Foreskin fibroblast (primary cell): ENCODE measurements at places on chromosomes 6 and 20.

- DNase-seq: peak; percentile 21
Observed at GRCh38 chr20:54545676-54546358, 70.4 kb downstream of the DOK5 start.

GRCh38 chr6:142945049-142945445 is at the start of gene HIVEP2:
Gene HIVEP2 (minus strand): TSS chr6:142945176. CDS start chr6:142774738, 170,438 bp downstream.
- peak; percentile 85 for DNase-seq

DNA sequence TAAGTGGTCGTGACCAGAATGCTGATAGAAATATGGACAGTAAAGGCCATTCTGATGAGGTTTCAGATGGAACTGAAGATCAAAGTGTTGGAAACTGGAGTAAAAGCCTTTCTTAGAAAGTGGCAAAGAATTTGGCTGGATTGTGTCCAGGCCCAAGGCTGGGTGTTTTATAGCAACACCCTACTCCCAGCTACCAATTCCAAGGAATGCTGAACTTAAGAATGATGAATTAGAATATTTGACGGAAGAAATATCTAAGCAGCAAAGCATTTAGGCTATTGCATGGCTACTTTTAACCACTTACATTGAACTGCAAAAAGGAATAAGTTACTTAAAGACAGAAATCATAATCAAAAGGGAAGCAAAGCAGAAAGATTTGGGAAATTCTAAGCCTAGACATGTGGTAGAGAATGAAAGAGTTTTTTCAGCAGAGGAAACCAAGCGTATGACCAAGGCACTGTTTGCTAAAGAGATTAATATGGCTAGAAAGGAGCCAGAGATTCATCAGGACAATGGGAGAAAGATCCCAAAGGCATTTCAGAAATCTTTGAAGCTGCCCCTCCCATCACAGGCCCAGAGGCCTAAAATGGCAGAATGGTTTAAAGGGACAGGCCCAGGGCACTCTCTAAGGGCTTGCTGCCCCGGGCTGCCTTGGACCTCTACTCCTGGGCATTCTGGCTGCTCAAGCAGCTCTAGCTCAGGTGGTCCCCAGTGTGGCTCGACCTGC is 25.8 kb downstream of the SDHAF4 start:
- DNase-seq: no peak

DNA sequence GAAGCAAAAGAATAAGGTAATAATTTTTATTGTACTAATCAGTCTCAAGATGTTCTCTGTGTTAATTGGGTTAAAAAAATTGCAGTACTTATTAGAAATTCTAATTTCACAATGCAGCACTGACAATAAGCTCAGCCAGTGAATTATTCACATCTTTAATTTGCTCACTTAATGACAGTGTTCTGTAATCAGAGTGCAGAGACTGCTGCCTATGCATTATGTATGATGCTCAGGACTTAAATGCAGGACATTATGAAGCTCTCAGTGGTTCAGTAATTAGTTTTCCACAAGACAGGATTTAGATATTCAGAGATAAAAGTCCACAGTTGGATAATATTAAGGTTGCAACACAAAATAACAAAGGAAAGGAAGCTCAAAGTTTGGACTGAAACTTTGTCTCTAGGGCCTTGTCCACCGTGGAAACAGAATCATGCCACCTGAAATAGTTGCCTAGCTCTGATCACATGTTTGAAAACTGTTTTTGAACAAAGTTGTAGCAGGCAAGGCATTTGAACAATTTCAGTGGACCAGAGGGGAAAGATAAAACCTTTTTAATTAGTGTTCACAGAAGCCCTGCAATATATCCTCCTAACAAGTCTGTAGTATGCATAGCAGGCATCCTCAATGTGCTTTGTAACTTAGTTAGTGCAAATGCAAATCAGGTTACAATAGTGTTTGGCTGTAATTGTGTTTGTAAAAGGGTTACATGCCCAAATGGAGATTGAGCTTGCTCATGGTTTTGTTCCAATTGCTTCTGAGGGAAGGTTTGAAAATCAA is 23.7 kb upstream of the MMS22L start:
- DNase-seq: no peak

DNA sequence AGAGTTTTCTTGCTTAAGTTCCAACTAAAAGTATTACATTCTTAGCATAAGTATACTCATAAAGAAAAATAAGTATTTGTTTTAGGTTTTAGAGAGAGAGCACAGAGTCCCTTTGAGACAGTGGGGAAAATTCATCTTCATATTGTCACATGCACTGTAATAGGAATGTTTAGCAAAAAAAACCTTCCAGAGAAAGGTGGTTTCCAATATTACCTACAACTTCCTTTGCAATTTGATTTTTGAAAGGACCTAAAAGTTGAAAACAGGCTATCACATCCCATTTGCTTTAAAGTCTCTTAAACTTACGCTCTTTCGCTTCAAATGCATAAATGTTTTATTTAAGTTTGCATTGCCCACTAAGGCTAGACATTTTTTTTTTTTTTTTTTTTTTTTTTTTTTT is 86.4 kb downstream of the OPRM1 start:
- no peak for DNase-seq

DNA sequence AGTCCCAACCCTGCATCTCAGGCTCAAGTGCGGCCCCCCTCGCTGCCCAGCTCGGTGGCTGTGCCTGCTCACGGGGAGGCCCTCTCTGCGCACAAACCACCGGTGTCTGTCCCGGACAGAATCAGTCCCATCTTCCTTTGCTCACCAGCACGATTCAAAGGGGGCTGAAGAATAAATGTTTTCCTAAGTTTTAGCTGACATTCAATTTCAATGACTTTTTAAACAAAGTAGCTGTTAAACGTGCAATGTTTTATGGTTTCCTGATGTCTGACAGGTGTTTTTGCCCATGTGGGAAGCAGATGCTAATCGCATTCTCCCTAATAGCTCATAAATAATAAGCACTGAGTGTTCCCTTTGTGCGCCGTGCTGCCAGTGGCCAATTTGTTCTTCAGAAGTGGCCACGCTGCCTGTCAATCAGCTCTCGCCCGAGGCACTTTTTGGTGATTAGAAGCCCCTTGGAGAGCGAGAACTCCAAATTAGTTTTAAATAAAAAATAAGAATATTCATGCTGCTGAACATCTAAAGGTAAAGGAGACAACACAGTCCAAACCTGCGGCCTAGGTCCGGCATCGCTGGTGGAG is 26.3 kb downstream of the BHLHE23 start:
- DNase-seq: peak; percentile 19

- no peak for DNase-seq
Observed at GRCh38 chr20:59561228-59561605, 43.1 kb upstream of the PHACTR3 start.

DNA sequence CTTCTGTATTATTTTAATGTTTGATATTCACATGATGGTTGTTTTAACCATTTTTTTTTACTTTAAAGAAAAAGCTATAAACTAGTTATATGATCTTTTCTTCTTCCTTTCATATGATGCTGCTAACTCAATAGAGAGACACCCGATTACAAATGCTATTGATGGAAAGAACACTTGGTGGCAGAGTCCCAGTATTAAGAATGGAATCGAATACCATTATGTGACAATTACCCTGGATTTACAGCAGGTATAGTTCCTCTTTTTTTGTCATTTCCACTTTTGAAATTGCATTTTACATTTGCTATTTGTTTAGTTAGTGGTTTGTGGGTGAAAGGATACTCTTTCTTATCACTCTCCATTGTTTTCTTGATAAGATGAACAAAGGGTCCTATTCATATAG is 176.7 kb downstream of the LAMA2 start:
- no peak for DNase-seq

DNA sequence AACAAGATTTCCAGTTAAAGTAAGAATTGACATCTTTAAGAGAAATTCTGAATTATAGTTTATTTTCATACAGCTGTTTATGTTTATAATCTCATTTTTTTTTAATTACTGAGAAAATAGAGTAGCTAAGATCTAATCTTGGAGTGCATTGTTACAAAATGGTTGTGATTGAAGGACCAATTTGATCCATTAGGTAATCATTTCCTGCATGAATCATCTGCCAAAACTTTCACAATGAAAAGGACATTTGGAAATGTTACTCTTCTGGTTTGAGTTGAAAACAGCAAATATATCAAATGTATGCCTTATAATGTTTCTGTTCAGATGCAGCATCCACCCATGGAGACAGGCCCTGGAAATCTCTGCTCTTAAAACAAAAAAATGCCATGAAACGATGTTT is 19.0 kb downstream of the TUBB2A start:
- DNase-seq: peak; percentile 63

GRCh38 chr20:34945315-34946077 is 10.1 kb downstream of the GSS start:
- DNase-seq: no peak

DNA sequence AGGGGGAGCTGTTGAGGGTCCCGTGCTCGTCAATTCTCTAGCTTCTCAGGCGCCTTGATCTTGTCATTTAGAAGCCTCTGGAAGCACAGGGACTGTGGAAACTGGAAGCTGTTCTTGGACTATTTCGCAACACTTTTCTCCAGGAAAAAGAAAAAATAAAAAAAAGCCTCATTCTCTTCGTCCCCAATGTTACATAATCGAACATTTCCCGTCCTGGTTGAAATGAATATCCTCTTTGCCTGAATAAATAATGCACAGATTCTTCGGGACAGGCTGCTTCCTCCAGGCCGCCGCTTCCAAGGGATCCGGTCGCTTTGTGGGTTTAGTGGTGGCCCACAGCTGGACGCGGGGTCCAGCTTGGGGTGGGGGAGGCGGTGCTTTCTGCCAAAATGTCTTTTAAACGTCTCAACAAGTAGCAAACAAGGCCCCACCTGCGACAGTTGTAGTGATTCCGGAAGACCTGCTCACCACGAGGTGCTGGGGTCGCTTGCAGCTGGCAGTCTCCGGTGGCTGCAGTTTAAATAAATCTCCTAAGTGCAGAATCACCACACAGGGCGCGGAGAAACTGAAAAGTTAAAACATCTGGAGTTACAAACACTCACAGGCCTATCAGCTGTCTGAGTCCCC is 125.9 kb upstream of the ESR1 start:
- DNase-seq: peak; percentile 34

DNA sequence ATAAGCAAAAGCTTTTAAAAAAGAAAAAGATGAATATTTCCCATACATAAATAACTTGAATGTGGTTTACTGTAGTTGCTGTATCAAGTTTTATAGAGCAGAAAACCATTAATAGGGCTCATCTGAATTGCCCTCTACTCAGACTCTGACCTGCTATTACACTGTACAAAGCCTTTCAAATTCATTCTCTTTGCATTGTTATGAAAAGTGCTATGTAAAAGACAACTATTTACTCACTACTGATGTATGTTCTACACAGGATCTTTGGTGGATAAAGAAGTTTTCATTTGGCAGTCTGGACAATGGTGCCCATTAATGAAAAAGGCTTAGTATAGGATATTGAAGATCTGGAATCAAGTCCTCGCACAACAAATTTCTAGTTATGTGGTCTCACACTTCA is 199.1 kb upstream of the RUNX2 start:
- no peak for DNase-seq

GRCh38 chr20:47561180-47561579 is 59.5 kb downstream of the NCOA3 start:
- no peak for DNase-seq

- no peak for DNase-seq
Observed at GRCh38 chr20:52783769-52784168, 188.4 kb upstream of the TSHZ2 start.

- no peak for DNase-seq
Observed at GRCh38 chr20:63782051-63782471, 42.5 kb downstream of the SLC2A4RG start.

GRCh38 chr20:19022118-19022575 is 190.3 kb upstream of the SLC24A3 start:
- no peak for DNase-seq

DNA sequence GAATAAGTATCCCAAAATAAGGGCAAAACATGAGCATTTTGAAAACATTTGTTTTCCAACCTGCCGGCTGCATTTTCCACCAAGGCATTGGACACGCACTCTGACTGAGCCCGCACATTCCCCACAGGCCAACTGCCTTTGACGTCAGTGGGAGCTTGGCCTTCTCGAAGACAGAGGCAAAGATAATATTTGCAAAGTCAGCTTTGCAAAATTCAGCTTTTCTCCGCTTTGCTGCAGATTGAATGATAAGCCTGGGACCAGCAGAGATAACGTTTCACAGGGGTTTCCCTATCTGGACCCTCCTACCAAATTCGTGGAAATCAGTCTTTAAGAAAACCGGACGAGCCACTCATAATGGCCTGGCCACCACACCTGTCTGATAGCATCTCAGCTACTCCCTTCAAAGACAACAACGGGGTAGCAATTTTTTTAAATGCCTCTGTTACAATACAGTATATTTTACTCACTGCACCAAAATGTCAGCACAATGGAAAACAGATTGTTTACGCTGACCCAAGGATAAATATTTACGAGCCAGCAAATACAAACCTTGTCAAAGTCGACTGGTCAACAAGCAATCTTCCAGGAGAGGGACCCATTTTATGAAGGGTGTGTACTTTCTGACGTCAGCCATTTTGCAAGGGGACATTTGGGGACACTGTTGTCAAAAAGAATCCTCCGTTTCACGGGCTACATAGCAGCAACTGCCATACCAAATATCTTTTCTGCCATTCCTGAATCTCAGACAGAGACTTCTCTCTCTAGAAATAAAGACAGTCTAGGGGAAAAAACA is 100.5 kb downstream of the TFAP2A start:
- DNase-seq: no peak

DNA sequence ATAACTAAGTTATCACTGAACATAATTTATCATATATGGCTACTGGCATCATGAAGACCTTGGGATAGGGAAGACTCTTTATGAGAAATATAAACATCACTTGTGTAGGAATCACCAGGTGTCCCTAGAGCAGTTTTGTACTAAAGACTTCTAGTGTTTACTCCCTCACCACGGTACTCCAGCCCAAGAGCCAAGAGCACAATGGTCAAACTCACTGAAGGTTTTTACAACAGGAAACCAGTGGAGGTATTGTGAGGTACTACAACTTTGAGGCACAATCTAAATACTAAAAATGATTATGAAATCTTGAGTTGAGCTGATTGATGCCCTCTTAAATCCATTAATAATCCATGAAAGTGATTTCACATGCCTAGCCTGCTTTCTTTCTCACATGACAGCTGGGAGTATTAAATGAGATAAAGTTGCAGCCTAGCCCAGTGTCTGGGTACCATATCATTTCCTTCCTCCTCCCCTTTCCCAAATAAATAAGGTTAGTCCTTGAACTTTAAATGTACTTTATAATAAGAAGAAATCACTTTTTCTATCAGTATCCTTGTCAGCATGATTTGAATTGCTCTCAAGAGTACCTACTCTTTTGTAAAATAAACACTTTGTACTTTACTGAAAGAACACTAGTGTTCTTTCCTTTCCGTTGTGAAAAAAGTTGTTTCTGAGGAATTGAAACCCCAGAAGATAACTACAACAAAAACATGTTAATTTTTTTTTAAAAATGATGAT is 26.5 kb downstream of the GLO1 start:
- no peak for DNase-seq
